Activated CD8-positive, alpha-beta T cell treated with anti-CD3 and anti-CD28 coated beads for 36 hours (primary cell): ENCODE measurements at places on chromosomes 1 and 21. TPM values are rescaled to one million over a fixed set of nuclear protein-coding genes. Genes with fewer than 3 reads are reported as not detected.

DNA sequence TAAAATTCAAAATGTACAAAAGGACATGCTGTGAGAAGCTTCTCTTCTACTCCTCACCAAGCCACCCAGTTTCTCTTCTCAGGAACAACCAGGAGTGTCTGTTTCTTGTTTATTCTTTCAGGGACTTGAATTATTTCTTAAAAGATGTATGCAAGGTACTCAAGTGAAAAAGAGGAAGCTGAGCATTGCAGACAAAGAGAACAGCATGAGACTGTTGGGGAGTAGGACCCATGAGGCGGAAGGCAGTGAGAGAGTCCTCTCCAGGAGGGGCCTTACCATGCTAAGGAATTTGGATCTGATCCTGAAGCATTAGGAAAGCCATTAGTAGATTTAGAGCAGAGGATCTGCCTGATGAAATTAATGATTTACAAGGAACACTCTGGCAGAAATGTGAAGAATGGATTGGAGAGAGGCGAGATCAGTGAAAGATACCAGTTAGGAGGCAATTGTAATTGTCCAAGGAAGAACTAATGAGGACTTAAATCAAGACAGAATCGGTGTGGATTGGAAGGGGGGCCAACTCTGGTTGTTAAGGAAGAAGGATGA is 14.7 kb upstream of the SSX2IP start:
- no peak for DNase-seq
- no peaks in the 10 kb centered on the region for H3K36me3 ChIP-seq

- H3K27ac ChIP-seq, result no peak overlapping the region
- DNase-seq, result no peak
- H3K4me1 ChIP-seq, result no peaks in the 10 kb centered on the region
- no peaks in the 10 kb centered on the region for H3K27me3 ChIP-seq
- no peaks in the 10 kb centered on the region for H3K36me3 ChIP-seq
These were observed 48.9 kb upstream of the SLC2A1 start for GRCh38 chr1:43007377-43008114.

Gene RIPPLY3
- total RNA-seq, result not detected

DNA sequence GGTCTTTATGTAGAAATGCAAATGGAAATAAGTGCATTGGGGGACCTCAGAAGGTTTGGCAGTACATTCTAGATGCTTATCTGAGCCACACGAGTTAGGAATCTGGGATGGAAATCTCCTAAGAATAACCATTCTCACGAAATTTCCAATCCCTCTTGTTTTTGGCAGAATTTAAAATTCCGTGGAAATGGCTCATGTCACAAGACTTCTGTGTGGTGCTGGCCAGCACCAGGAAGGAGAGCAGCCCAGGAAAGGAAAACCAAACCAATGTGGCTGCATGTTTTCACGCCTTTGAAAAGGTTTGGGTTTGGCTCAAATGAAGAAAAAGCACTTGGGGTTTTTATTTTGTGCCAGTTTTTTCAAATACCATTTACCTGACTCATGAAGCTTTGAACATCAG is 80.1 kb upstream of the KCNK2 start:
- H3K4me3 ChIP-seq, result no peak overlapping the region
- no peaks in the 10 kb centered on the region for H3K36me3 ChIP-seq
- H3K4me1 ChIP-seq, result no peaks in the 10 kb centered on the region
- no peak for DNase-seq
- H3K27ac ChIP-seq, result no peak overlapping the region

DNA sequence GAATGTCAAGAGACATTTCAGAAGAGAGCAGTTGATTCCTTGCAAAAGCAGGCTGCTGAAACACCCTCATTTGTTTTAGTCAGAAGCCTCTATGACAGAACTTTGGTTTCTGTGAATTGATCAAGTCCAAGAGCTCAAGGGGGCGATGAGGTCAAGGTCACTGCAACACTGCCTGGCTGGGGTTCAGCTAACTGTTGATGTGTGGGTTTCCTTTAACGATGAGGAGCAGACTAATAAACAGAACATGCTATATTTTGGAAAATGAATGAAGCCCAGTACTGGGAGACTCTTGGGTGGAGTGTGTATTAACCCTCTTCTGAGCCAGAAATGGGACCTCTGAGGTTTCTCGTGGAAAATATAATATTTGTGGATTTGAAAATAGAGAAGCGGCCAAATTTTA is 109.3 kb downstream of the ZC3H11B start:
- H3K36me3 ChIP-seq, result no peaks in the 10 kb centered on the region
- H3K4me3 ChIP-seq, result no peak overlapping the region
- no peak for DNase-seq
- no peaks in the 10 kb centered on the region for H3K27me3 ChIP-seq
- H3K27ac ChIP-seq, result no peak overlapping the region

GRCh38 chr21:41615613-41616012 is 107.7 kb upstream of the TMPRSS2 start:
- no peaks in the 10 kb centered on the region for H3K4me1 ChIP-seq
- no peaks in the 10 kb centered on the region for H3K36me3 ChIP-seq
- H3K27ac ChIP-seq, result no peak overlapping the region
- peaks cover 10% of the 10 kb centered on the region for H3K27me3 ChIP-seq
- DNase-seq, result no peak

Gene PYHIN1
- 7.0 TPM for total RNA-seq

Gene RGS7
- not detected for total RNA-seq

Gene IQCC
- total RNA-seq, result 4.2 TPM

- H3K36me3 ChIP-seq, result no peaks in the 10 kb centered on the region
- peak; percentile 16 for DNase-seq
- H3K4me3 ChIP-seq, result no peak overlapping the region
- no peak overlapping the region for H3K27ac ChIP-seq
- no peaks in the 10 kb centered on the region for H3K4me1 ChIP-seq
- H3K27me3 ChIP-seq, result no peaks in the 10 kb centered on the region
These were observed 177.6 kb upstream of the OLFM3 start for GRCh38 chr1:102174259-102174863.

- H3K4me1 ChIP-seq, result peaks cover 20% of the 10 kb centered on the region
- H3K27ac ChIP-seq, result no peak overlapping the region
- no peak overlapping the region for H3K4me3 ChIP-seq
- H3K27me3 ChIP-seq, result peaks cover 47% of the 10 kb centered on the region
These were observed 8.8 kb upstream of the COL16A1 start for GRCh38 chr1:31712630-31713029.

- H3K4me1 ChIP-seq, result peaks cover 76% of the 10 kb centered on the region
- H3K36me3 ChIP-seq, result peaks cover 20% of the 10 kb centered on the region
These were observed 121.8 kb downstream of the TOMM20 start for GRCh38 chr1:235006816-235007215.

DNA sequence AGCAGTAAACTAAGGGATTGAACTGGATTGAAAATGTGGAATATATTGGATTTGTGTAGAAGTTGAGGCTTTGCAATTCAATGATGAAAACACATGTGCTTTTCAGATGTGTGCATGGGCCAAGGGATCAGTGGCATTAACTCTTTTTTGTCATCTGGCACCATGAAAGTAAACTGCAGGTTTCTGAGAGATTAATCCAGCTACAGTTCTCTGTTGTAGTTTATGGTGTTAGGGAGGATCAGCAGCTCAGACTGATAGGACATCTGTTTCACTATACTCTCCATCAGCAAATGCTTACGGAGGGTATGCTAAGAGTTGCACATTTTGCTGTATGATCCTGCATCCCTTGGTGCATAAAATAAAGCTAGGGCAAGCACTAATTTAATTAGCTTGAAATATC is 82.6 kb downstream of the C1orf21 start:
- no peaks in the 10 kb centered on the region for H3K4me1 ChIP-seq
- H3K36me3 ChIP-seq, result no peaks in the 10 kb centered on the region
- H3K27me3 ChIP-seq, result peaks cover 4% of the 10 kb centered on the region
- H3K27ac ChIP-seq, result no peak overlapping the region
- DNase-seq, result no peak

Gene PRDM16
- total RNA-seq, result 0.29 TPM

GRCh38 chr1:198883184-198883583 is 244.3 kb downstream of the PTPRC start:
- H3K4me1 ChIP-seq, result peaks cover 44% of the 10 kb centered on the region
- no peak for DNase-seq
- no peak overlapping the region for H3K27ac ChIP-seq
- peaks cover 17% of the 10 kb centered on the region for H3K36me3 ChIP-seq

GRCh38 chr1:22500058-22500457 is 48.4 kb downstream of the ZBTB40 start:
- peaks cover 4% of the 10 kb centered on the region for H3K36me3 ChIP-seq
- no peak overlapping the region for H3K27ac ChIP-seq
- H3K27me3 ChIP-seq, result no peaks in the 10 kb centered on the region
- DNase-seq, result no peak
- peaks cover 6% of the 10 kb centered on the region for H3K4me1 ChIP-seq

DNA sequence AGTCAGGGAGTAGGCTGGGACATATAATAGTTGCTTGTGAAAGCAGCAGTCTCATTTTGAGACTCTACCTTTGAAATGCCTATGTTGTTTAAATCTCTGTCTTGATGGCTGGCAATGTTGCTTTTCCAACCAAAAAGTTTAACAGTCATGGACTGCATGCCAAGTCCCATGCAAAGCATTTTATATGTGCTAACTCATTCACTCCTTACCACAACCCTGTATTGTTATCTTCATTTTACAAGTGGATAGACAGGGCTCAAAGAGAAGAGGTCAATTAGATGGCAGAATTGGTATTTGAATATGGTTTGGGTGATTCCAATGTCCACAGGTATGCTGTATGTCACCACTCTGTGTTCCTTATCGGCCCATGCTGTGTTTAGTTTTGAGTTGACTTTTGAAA is 331.4 kb upstream of the USP24 start:
- H3K27ac ChIP-seq, result no peak overlapping the region
- H3K4me3 ChIP-seq, result no peak overlapping the region
- H3K4me1 ChIP-seq, result no peaks in the 10 kb centered on the region
- DNase-seq, result no peak
- no peaks in the 10 kb centered on the region for H3K36me3 ChIP-seq

- no peaks in the 10 kb centered on the region for H3K36me3 ChIP-seq
- H3K4me1 ChIP-seq, result no peaks in the 10 kb centered on the region
- DNase-seq, result no peak
These were observed 234.4 kb downstream of the PTPRU start for GRCh38 chr1:29470788-29471119.

DNA sequence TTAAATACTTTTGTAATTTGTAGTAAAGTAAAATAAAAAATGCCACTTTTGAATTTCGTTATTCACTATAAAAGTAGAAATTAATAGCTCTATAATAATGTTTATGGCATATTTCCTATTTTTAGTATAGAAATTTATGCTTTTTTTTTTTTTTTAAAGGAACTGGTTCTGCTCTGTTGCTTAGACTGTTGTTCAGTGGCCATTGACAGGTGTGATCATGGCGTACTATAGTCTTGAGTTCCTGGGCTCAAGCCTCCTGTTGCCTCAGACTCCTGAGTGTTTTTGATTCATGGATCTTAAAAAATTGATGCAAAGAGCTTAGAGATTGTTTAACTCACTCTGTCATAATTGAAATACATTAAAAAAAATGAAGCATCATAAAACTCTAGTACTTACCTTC is 53.6 kb downstream of the RPS6KC1 start:
- H3K27me3 ChIP-seq, result no peaks in the 10 kb centered on the region
- H3K4me3 ChIP-seq, result no peak overlapping the region
- no peak overlapping the region for H3K27ac ChIP-seq
- no peak for DNase-seq
- peaks cover 12% of the 10 kb centered on the region for H3K36me3 ChIP-seq

- H3K4me3 ChIP-seq, result no peak overlapping the region
- no peak overlapping the region for H3K27ac ChIP-seq
- H3K36me3 ChIP-seq, result peaks cover 19% of the 10 kb centered on the region
These were observed 68.0 kb downstream of the SMYD2 start for GRCh38 chr1:214349008-214349407.

DNA sequence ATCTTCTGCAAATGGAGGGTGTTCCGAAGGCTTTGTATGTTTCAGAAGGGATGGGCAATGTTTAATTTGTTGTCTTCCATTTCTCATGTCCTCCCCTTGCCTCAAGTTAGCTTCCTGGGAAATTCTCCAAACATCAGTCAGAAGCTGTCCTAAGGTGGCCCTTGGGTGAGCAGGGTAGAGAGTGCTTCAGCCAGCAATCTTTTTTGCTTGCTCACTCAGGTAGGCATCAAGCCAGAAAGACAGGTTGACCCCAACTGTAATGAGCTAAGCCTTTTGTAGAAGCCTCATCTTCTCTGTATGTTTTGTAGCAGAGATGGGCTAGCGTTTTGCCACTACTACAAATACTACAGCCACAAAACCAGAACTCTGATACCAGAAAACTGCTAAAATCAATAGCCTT is 321.5 kb upstream of the FAM78B start:
- peaks cover 15% of the 10 kb centered on the region for H3K4me1 ChIP-seq
- DNase-seq, result no peak
- H3K27ac ChIP-seq, result no peak overlapping the region
- no peaks in the 10 kb centered on the region for H3K36me3 ChIP-seq

- H3K4me3 ChIP-seq, result no peak overlapping the region
- no peak overlapping the region for H3K27ac ChIP-seq
- no peaks in the 10 kb centered on the region for H3K36me3 ChIP-seq
- H3K4me1 ChIP-seq, result no peaks in the 10 kb centered on the region
- no peaks in the 10 kb centered on the region for H3K27me3 ChIP-seq
These were observed 112.2 kb downstream of the LRRC7 start for GRCh38 chr1:69679965-69680364.

GRCh38 chr1:199265319-199265718 is 626.5 kb downstream of the PTPRC start:
- H3K27ac ChIP-seq, result no peak overlapping the region
- DNase-seq, result no peak
- no peak overlapping the region for H3K4me3 ChIP-seq
- peaks cover 2% of the 10 kb centered on the region for H3K27me3 ChIP-seq
- H3K4me1 ChIP-seq, result peaks cover 8% of the 10 kb centered on the region

- H3K4me1 ChIP-seq, result peaks cover 6% of the 10 kb centered on the region
- no peak overlapping the region for H3K27ac ChIP-seq
These were observed 5.4 kb upstream of the TENT5C start for GRCh38 chr1:117600325-117600943.

- peaks cover 5% of the 10 kb centered on the region for H3K27me3 ChIP-seq
- H3K27ac ChIP-seq, result no peak overlapping the region
- DNase-seq, result no peak
- H3K36me3 ChIP-seq, result no peaks in the 10 kb centered on the region
- H3K4me3 ChIP-seq, result no peak overlapping the region
- H3K4me1 ChIP-seq, result no peaks in the 10 kb centered on the region
These were observed 30.2 kb upstream of the SFPQ start for GRCh38 chr1:35223084-35223630.

Gene PLA2G2C
- 0.59 TPM for total RNA-seq

Gene CA14
- total RNA-seq, result not detected

Gene FHL3
- total RNA-seq, result 26.6 TPM

Gene OR14K1
- not detected for total RNA-seq

GRCh38 chr1:171087896-171088295 is 2.8 kb upstream of the FMO3 start:
- H3K4me1 ChIP-seq, result no peaks in the 10 kb centered on the region
- H3K27me3 ChIP-seq, result no peaks in the 10 kb centered on the region
- no peak for DNase-seq
- H3K36me3 ChIP-seq, result no peaks in the 10 kb centered on the region
